ENCODE measurements at places on chromosomes 5 and 9. TPM values are rescaled to one million over a fixed set of nuclear protein-coding genes. Genes with fewer than 3 reads are reported as not detected.

The PCDHGA1 gene
- total RNA-seq: 0.22 TPM

The SMC5 gene
- 48.9 TPM for total RNA-seq

The DOLK gene
- total RNA-seq: 16.7 TPM

The SLC4A9 gene
- 2.5 TPM for total RNA-seq

The BTNL9 gene
- 0.18 TPM for total RNA-seq

The PCDHGA2 gene
- total RNA-seq: 0.33 TPM

The IRX1 gene
- 71.5 TPM for total RNA-seq

The DIMT1 gene
- 21.9 TPM for total RNA-seq
